SIG-M5 (cell line): ENCODE measurements at places on chromosomes 12 and 14.

GRCh38 chr14:51180577-51180976 lies 59.5 kb upstream of the TMX1 start:
- no peak for DNase-seq

GRCh38 chr12:46920499-46920898 lies 94.7 kb upstream of the SLC38A4 start:
- DNase-seq: no peak

- DNase-seq: no peak
Measured at GRCh38 chr14:81193924-81194633, 26.7 kb downstream of the GTF2A1 start.

- DNase-seq: no peak
Measured at GRCh38 chr12:9910716-9911421, 21.3 kb downstream of the CLEC2A start.

- DNase-seq: no peak
Measured at GRCh38 chr12:12665194-12665593, 30.8 kb downstream of the GPR19 start.
